BJ (cell line): ENCODE measurements at places on chromosomes 1 and 21. TPM values are rescaled to one million over a fixed set of nuclear protein-coding genes. Genes with fewer than 3 reads are reported as not detected.

DNA sequence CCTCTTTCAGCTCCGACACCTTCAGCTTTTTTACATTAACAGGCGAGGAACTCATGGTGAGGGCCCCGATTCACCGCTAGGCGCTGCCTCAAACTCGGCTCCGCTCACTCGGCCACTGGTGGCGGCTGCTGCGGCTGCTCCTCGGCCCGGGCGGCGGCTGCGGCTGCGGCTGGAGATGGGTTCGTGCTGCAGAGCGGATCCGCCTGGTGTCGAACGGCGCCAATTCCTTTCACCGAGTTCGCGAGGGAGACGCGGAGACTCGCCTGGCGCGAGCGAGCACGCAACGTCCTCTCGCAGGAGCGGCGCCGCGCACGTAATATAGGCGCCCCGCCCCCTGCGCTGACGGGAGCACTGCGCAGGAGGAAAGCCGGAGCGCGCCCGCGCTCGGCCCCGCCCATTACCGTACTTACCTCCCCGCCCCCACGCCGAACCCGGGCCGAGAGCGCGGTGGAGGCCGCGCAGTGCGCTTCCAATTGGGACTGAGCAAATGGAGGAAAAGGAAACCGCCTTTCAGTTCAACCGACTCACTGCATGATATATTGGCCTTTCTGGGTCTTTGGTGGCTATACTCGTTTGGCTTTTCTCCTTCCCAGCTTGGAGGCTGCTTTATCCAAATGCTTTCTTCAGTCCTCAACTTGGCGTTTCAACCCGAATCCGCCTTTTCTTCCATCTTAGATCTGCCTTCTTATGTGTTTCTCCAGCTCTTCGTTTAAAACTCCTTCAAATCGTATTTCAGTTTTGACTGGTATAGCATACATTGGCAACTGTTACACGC lies at the start of gene HNRNPU:
Gene HNRNPU (minus strand): TSS at position 291 of the 775 bp plus-strand sequence. CDS start 236 bp downstream, at position 55.
- peak; percentile 73 for DNase-seq

- no peak for DNase-seq
Measured at GRCh38 chr1:201348211-201348566, 29.3 kb downstream of the TNNT2 start.

DNA sequence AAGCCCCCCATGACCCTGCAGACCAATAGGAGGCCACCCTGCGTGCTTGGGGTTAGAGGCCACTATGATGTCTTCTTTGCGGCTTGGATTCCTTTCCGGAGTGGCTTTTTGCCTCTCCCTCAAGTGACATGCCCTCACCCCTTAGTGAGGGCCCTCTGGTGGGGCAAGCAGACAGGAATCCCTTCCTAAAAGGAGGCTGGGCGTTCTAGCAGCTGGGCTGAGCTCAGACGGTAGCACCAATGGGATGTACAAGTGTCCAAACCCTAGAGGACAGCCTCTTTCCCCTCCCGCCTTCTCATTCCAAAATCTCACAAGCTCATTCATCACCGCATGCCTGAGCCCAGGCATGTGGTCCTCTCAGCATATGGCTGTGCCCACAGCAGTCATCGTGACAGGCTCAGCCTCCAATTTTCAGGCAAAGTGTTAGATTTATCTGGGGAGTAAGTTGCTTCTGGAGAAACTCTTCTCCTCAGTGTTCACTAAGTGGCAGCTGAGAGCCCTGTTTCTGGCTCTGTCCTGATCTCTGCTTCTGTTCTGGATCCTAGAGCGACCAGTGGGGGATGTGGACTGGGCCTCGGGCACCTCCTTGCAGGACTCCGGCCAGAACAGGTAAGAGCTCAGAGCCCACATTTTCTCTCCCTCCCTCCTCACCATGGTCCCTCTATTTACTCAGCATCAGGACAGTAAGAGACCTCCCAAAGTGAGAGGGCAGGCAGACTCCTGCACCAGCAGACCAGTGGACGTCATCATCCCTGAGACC lies 4.8 kb downstream of the KIAA1614 start:
- no peak for DNase-seq

- DNase-seq: no peak
Measured at GRCh38 chr1:164087906-164088453, 471.0 kb upstream of the PBX1 start.

DNA sequence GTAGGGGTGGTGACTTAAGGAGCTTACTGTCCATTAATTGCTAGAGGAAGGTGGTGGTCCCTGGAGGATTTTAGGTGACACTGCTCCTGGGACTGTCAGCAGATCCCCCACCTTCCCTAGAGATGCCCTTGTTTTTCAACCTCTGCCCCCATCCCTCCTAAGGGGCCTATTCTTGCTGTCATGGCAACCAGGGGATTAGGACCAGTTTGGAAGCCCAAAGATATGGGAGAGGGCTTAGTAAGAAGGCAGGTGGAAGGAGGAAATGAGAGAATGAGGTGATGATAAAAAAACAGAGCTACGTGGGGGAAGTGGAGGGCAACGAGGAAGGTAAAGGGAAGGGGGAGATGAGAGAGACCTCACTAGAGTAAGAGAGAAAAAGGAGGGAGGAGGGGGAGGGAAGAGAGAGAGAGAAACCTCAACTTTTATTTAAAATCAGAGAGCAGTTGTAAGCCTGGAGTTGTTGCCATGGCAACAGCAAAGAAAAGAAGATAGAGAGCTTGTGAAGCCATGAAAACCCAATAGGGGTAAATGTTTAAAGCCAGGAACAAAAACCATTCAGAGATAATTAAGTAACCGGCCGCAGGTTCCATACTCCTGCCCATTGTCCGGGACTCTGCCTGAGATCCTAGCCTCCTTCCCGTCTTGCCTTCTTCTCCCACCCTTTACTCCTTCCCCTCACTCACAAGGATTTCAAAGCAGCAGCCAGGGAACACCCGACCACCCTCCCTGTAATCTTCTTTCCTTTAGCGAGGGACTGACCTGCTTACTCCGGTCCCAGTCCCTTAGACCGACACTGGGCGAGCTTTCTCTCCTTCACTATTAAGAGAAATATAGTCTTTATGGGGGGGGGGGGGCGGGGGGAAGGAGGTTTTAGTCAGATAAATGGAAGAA lies 20.6 kb downstream of the KIRREL1 start:
- DNase-seq: no peak

- no peak for DNase-seq
Measured at GRCh38 chr1:59604191-59604590, 210.6 kb upstream of the HOOK1 start.

GRCh38 chr1:213979751-213980586 lies 7.8 kb upstream of the PROX1 start:
- no peak for DNase-seq

GRCh38 chr1:189312499-189312898 lies 1165.2 kb downstream of the BRINP3 start:
- DNase-seq: no peak

DNA sequence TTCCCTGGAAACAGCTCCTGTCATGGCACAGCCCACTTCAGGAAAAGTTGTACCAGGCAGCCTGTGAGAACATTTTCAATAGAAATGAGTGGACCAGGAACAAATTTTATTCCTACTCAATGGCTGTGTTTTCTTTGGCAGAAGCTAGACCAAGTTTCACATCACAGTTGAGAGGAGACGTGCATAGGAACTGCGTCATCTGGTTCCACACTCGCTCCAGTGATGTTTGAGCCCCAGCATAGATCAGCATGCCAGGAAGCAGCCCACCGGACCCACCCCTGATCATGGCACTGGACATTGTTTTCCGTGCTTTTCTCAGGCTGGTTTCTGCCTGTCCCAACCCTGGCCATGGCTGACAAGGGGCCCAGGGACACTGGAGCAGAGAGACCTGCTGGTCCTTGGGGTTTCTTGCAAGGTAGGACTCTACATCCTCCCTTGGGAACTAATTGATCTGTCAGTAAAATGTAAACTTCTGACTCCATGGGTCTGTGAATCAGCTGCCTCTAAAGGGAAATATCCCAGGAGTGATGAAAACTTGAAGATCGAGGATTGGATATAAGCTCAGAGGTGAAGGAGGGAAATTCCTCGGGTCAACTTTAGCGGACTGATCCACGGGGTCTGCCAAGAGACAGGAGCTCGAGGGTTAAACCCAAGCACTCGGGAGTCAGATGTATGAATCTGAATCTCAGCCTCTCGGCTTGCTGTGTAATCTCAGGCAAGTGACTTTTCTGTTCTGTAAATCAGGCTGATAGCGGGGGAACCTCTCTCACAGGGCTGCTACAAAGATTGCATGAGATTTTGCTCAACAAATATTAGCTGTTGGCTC lies 35.7 kb downstream of the NEK2 start:
- peak; percentile 69 for DNase-seq

GRCh38 chr1:54009406-54009805 lies 8.6 kb downstream of the LDLRAD1 start:
- no peak for DNase-seq

DNA sequence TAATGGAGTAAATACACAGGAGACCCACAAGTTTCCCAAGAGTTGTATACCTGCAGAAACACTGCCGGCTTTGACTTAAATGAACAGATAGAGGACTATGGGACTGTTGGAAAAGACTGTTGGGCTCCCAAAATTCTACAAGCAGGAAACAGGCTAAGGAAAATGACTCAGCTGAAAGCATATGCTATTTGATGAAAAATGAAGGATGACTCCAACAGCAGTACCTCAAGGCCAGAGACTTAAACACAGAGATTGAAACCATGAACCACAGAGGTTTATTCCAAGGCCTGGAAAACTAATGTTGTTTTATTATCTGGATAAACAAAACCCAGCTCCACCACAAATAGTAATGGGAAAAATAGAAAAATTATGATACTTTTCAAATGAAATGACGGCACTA lies 187.7 kb downstream of the TNFSF18 start:
- no peak for DNase-seq

DNA sequence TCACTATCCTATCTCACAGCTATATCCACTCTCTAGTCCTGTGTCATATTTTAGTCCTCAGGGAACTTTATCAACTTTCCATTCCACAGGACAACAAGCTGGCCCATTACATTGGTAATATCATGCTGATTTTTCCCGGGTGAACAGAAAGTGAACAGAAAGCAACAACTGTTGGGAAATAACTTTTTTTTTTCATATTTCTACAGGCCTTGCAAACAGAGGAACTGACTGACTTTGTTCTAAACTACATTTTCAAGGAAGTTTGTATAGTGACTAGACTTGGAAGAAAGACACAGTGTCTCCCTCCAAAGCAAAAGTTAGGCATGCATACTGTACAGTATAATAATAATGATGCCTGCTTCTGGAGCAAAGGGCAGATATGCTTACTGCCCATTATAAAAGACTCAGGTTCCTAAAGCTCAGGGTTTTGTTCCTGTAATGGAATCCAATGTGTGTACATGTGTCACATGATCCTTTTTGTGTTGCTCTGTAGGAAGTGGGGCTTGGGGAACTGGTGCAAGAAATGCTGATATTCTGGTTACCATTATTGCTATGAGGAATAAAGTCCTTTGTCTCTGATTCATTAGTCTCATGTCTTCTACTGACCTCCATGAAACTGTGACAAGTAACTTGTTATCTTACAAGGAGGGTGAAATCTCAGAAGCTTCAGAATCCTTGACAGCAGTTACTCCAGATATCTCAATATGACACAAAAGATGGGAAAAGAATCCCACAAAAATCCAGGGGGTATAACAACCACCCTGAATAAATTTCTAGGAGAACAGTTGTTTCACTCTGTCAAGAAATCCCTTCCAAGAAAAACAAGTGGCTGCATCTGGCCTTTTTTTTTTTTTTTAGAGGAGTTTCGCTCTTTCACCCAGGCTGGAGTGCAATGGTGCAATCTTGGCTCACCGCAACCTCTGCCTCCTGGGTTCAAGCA lies 17.7 kb upstream of the NTPCR start:
- no peak for DNase-seq

DNA sequence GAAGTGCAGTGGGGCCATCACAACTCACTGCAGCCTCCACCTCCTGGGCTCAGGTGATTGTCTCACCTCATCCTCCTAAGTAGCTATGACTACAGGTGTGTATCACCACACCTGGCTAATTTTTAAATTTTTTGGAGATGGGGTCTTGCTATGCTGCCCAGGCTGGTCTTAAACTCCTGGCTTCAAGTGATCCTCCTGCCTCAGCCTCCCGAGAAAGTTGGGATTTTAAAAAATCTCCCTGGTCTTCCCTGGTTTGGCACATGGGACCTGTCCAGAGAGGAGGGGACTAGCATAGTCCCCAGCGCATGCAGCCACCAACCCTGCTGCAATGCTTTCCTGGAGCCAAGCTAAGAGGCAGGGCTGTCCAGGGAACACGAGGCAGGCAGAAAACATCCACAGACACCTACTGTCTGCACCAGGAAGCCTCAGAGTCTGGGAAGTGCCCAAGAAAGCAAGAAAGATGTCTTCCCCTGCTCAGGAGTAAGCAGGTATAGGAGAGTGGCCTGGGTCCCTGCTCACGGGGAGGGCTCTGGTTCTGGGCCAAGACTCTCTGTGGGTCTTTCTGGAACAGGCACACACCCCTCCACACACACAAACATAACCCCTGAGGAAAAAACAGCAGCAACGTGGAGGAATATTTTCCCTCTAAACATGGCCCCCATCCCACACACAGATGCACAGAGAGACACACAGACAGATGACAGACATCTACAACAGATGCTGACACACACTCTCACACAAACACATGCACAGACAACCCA lies 30.8 kb downstream of the ECE1 start:
- no peak for DNase-seq

DNA sequence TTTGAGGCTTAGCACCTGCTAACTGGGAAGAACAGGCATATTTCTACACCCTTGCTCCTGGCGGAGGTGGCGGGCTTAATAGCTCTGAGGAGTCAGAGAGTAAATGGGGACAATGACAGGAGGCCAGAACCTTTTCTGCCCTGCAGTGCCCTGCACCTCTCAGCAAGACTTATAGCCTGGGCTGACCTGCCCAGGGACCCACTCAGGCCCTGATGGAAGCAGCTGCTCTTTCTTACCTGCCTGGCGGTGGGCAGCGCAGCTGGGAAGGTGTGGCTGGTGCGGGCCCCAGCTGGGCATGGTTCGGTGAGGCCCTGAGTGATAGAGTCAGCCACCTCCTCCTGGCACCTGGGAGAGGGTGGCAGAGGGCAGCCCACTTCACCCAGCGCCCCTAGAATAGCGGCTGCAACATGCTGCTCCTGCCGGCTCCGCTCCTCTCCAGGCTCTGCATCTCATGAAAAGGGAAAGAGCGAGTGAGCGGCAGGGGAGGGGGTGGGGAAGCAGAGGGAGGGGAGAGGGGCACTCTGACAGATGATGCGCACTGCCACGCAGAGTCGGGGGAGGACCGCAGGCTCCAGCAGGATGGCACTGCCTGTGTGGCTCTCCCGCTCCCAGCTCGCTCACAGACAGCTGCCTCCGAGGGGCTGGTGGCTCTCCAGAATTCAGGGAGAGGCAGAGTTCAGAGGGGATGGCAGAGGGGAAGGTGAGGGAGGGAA lies at the start of gene RGS8:
Gene RGS8 (minus strand): TSS at position 472 of the 713 bp plus-strand sequence. CDS start 14,938 bp downstream, outside the sequence.
- DNase-seq: no peak

- no peak for DNase-seq
Measured at GRCh38 chr1:214753236-214753852, 150.3 kb downstream of the CENPF start.

GRCh38 chr1:64959986-64960385 lies 6.4 kb downstream of the JAK1 start:
- DNase-seq: no peak

GRCh38 chr1:237748171-237748960 lies 142.4 kb downstream of the ZP4 start:
- no peak for DNase-seq

MFAP2 gene
- polyA plus RNA-seq: 69.7 and 115 TPM in 2 replicates

BRINP3 gene
- not detected in 2 replicates for polyA plus RNA-seq

ORC1 gene
- 2.8 and 3.1 TPM in 2 replicates for polyA plus RNA-seq

JMJD4 gene
- 18.6 and 20.5 TPM in 2 replicates for polyA plus RNA-seq

TINAGL1 gene
- 32.6 and 39.0 TPM in 2 replicates for polyA plus RNA-seq

DIO1 gene
- not detected in 2 replicates for polyA plus RNA-seq

C1orf141 gene
- not detected in 2 replicates for polyA plus RNA-seq

VHLL gene
- polyA plus RNA-seq: not detected in 2 replicates

FMOD gene
- polyA plus RNA-seq: 14.0 and 18.0 TPM in 2 replicates
